Stimulated activated CD4-positive, alpha-beta T cell treated with anti-CD3 and anti-CD28 coated beads, Interleukin-15, amount 100 ng/mL, for 48 hours (primary cell): ENCODE measurements at places on chromosomes 4 and X.

- DNase-seq = no peak
Measured at GRCh38 chrX:133859336-133859735, 126.1 kb downstream of the GPC3 start.

GRCh38 chr4:11408233-11408967 is 20.3 kb downstream of the HS3ST1 start:
- no peak for DNase-seq

GRCh38 chr4:174023641-174024040 is 259.8 kb downstream of the FBXO8 start:
- DNase-seq = no peak

GRCh38 chr4:165765053-165765452 is 108.0 kb upstream of the TLL1 start:
- DNase-seq = no peak

DNA sequence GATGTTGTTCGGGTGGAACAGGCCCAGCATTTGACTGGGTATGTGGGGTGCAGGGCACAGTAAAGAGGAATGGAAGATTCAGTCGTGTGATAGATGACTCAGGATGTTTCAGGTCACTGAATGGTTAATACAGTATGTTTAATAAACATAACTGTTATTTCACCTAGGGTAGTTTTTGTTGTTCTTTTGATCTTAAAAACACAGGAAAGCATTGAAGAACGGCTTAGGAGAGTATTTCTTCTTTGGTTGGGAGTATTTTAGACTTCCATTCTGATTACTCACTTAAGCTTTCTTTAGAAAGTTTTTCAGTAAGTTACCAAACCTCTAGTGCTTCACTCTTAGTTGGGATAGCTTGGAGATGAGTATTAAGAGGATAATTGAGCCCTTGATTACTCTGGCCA is 62.3 kb downstream of the STAG2 start:
- DNase-seq = no peak

DNA sequence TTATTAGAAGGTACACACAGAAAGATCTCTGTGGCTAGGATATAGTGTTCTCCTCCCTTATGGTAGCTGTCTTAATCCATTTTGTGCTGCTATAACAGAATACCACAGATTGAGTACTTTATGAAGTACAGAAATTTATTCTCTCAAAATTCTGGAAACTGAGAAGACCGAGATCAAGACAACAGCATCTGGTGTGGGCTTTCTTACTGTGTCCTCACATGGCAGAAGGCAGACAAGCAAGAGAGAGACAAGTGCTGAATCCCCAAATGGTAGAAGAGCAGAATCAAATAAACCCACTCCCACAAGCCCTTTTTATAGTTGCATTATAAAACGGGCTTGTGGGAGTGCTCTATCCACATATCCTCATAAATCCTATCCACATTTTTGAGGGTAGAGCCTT is 373.1 kb downstream of the GABRG1 start:
- DNase-seq = no peak
